ENCODE measurements at places on chromosomes 2 and 18.
A peak's percentile ranks its signal among the peaks of the same experiment; 100 is the strongest.

GRCh38 chr2:43105586-43106558 lies 120.5 kb downstream of the ZFP36L2 start:
- DNase-seq, result no peak

- DNase-seq, result no peak
Observed at GRCh38 chr2:36478332-36478738, 119.6 kb downstream of the FEZ2 start.

GRCh38 chr2:95165030-95165370 lies 609 bp upstream of the ZNF2 start:
- peak; percentile 31 for DNase-seq

GRCh38 chr2:157805519-157805918 lies 70.6 kb downstream of the ACVR1 start:
- no peak for DNase-seq

- no peak for DNase-seq
Observed at GRCh38 chr18:47436871-47437270, 185.4 kb upstream of the SKOR2 start.

DNA sequence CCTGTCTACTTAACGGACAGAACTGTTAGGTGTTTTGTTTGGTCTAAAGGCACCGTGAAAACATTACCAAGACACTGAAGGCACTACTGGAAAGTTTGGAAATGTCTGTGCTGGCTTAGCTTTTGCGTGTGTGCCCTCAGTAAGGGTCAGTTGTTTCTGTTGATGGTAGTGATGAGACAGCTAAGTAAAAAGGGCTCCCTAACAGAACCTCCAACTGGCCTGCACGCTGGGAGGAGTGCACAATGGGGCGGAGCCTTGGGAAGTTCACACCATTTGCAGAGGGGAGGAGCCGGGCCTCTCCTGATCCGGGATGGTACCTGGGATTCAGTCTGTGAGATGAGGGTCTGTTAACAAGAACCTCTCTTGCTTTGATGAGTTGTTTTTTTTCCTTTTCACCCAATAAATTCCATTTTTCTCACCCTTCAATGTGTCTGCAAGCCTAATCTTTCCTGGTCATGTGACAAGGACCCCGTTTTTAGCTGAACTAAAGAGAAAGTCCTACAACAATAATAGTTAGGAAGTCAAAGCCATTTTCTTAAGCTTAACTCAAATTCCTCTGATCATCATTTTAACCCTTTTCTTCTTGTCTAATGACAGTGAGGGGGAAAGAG lies 368.7 kb downstream of the PARD3B start:
- DNase-seq, result no peak

DNA sequence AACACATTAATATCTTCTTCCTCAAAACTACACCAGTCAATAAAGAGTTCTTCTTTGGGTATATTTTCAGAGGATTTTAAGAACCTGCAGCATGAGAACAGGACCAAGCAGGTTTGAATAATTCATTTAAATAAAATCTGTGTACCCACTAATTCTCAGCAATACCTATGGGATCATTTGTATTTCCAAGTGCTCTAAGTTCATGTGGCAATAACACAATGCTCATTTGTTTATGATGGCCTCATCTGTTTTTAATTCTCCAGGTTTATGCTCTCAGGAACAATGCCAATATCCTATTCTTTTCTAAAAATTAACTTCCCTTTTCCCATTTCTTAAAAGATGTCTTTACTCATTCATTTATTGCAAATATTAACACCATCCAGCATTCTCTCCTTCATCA lies 264.7 kb downstream of the METTL4 start:
- DNase-seq, result no peak

DNA sequence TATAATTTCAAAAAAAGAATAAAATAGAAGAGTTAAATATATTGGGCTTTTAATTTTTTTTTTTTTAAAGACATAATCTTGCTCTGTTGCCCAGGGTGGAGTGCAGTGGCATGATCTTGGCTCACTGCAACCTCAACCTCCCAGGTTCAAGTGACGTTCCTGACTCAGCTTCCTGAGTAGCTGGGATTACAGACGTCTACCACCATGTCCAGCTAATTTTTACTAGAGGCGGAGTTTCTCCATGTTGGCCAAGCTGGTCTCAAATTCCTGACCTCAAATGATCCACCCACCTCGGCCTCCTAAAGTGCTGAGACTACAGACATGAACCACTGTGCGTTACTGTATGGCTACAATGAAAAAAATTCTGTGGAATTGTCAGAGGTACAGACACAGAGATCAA lies 98.1 kb upstream of the RGPD4 start:
- no peak for DNase-seq

GRCh38 chr2:34670482-34670881 lies 1071.4 kb upstream of the FAM98A start:
- DNase-seq, result no peak

DNA sequence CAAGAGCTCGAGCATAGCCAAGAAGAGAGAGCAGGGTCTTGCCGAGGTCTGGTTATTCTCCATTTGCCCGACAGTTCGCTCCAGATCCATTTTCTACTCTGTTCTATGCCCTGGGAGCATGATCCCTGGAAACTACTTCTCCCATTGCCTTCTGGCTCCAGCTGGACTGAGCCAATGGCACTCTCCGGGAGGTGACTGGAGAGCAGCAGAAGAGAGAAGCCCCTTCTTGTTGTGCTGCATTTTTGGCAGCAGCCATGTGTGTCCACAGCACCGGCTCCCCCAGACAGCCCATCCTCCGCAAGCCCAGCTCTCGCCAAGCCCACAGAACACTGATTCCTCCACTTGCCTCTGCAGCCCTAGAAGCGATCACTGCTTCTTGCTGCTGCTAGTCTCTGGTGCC lies 345.5 kb downstream of the TNS1 start:
- DNase-seq, result no peak

GRCh38 chr2:198006733-198007132 lies 202.3 kb downstream of the PLCL1 start:
- no peak for DNase-seq

DNA sequence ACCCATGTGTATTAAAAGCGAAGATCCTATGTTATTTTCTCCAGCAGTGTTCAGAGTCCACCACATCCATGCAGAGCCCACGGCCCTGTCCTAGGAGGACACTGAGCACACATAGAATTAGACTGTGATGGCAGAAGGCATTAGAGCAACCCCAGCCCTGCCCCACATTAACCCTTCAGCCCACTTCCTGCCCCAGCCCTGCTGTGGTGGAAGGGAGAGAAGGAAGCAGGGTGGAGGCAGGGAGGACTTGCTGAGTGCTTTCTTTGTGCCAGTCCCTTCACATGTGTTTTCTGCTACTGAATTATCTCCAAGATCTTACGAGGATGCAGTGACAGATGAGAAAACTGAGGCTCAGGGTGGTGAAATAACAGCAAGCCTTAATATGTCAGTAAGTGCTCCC lies 339.0 kb downstream of the SMAD2 start:
- no peak for DNase-seq

GRCh38 chr2:20212459-20212870 lies 12.5 kb downstream of the SDC1 start:
- DNase-seq, result peak; percentile 74

DNA sequence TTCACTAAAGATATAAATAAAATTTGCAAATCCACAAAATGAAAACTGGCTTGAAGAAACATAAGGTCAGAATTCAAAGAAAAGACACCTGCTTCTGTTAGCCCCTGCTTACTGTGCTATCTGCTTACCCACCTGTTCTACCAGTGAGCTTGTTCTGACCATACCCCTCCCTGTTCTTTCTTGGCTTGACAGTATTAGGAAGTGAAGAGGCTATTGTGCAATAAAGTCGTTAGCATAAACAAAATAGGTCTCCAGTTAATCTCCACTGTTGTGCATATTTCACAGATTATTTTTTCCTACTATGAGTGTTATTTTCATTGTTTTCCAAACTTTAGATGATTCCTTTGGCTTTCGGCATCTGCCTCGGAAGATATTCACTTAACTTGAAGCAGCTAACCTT lies 322.1 kb downstream of the CCDC85A start:
- DNase-seq, result no peak

GRCh38 chr18:76937597-76937996 lies 115.2 kb downstream of the ZNF236 start:
- DNase-seq, result no peak

DNA sequence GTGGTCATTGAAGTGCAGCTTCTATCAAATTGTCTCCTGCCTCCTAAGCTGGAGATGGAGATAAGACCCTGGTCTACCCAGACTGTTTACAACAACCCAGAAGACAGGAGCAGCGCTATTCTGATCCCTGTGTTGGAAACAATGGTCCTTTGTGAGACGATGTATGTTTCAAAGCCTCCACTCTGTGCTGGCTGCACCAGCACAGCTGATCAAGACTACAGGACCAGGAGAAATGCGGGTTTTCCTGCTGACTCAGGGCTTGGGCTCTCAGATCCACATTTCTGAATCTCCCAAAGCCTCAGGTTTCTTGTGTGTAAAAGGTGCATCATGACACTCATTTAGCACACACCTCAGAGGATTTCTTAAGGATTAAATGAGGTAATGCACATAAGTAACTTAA lies 92.0 kb downstream of the POU3F3 start:
- DNase-seq, result no peak

DNA sequence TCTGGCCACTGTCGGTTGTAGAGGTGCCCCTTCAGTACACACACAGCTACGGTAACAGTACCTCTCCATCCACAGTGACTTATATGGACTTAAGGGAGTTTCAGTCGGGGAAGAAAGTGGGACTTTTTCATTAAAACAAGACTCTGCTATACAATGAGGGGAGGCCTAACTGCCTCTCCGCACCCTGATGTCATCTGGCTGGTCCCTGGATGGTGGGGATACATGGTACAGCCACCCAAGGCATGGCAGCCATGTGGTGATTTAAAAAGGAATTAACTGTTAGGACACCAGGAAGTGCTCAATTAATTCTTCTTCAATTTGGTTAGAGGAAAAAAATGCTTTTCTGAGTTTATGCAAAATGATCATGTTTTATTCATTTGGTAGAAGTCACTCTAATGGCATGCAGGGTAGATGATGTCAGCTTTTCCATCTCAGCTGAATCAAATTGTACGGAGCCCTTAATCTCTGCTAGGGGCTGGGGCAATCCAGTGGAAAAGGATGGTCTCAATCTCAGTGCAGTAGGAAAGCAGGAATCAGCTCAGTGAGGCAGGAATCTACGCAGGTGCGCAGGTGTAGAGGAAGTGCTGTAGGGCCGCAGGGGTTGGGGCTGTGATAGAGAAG lies 243.9 kb downstream of the PRKCE start:
- DNase-seq, result no peak

DNA sequence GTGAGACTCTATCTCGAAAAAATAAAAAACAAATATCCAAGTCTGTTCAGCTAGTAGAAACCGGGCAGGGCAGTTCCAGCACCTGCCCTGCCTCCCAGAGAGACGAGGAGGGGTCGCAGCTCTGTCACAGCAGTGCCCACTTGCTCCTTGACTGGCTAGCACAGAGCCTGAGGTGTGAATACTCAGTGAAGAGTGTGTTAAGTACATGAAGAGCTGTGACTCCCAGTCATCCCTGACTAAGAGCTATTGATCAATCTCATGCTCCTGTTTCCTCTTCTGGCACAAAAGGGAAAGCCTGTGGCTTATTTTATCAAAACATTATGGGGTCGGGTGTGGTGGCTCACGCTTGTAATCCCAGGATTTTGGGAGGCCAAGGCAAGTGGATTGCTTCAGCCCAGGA lies 83.0 kb upstream of the FZD7 start:
- no peak for DNase-seq

- DNase-seq, result no peak
Observed at GRCh38 chr2:240790370-240791220, 29.4 kb downstream of the KIF1A start.

GRCh38 chr2:122366427-122366826 lies 611.0 kb downstream of the TSN start:
- no peak for DNase-seq

DNA sequence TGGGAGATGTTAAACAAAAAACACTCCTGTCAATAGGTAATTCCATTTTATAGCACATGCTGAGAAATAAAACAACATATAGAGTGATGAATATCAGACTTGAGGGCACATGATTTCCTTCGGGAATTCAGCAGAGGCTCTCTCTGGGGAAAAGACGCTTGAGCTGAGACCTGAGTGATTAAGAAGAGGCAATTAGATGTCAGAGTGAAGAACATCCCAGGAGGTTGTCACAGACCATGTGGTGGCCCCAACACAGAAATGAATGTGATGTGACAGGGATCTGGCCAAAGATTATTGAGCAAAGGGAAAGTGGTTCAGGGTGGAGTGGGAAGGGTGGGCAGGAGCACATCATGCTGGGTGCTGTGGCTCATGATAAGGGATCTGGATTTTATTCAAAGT lies 254.7 kb downstream of the RAD51AP2 start:
- no peak for DNase-seq

DNA sequence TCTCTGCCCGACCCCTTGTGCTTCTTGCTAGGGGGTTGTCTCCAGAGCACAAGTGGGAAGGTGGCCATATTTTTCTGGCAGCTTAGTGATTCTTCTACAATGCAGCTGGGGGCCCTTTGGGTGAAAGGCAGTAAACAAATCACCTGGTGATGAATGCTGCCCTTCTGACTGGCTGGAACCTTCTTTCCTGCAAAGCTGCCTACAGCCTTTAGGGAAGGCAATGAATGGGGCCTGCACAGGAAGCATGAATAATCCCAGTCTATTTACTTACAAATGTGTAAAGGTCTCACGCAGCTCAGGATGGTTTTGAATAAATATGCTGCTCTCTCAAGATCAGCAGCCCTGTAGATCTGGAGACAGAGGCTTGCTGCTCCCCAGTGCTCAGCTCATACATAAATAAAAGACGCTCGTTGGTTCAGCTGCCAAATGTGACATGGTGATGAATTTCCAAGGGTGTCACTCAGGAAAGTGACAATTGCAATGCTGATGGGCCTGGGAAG lies 289.2 kb downstream of the TDRD15 start:
- DNase-seq, result peak; percentile 17

GRCh38 chr2:232926431-232926939 lies 56.4 kb downstream of the SNORC start:
- DNase-seq, result no peak

- DNase-seq, result no peak
Observed at GRCh38 chr18:9787036-9787435, 78.9 kb downstream of the RAB31 start.

- DNase-seq, result no peak
Observed at GRCh38 chr2:195477248-195477995, 179.6 kb upstream of the SLC39A10 start.

GRCh38 chr2:24885221-24886125 lies 34.6 kb downstream of the ADCY3 start:
- DNase-seq, result peak; percentile 86

DNA sequence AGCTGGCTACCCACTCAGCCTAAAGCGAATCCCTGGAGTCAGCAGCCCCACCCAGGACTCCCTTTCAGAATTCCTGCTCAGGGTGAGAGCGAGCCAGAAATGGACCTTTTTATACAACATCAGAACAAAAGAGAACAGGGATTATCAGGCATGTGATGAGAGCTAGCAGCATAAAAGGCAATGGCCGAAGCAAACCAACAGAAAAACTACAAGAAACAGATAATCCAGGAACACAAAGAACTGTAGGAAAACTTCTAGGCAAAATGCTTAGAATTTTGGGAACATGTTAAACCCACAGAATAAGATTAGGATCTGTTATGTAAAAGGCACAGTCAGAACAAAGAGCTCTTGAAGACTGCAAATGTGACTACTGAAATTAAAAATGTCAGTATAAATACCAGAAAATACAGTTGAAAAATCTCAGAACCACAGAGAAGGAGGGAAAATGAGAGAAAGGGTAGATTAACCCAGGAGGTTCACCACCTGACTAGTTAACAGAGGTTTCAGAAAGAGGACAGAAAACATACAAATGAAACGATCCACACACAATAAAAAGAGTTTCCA lies 31.3 kb downstream of the ITGA6 start:
- no peak for DNase-seq
